Chondrocyte (in vitro differentiated cells): ENCODE measurements at places on chromosomes 7 and 10. TPM values are rescaled to one million over a fixed set of nuclear protein-coding genes. Genes with fewer than 3 reads are reported as not detected.

- no peaks in the 10 kb centered on the region for H3K36me3 ChIP-seq
- H3K4me1 ChIP-seq, result peaks cover 8% of the 10 kb centered on the region
- H3K27ac ChIP-seq, result no peak overlapping the region
- DNase-seq, result no peak
- H3K4me3 ChIP-seq, result peak overlapping the region; percentile 27
Observed at GRCh38 chr7:15015545-15016314, 113.2 kb upstream of the DGKB start.

- H3K4me1 ChIP-seq, result peaks cover 49% of the 10 kb centered on the region
- no peak overlapping the region for H3K4me3 ChIP-seq
- H3K27me3 ChIP-seq, result no peaks in the 10 kb centered on the region
Observed at GRCh38 chr7:41576166-41576565, 126.7 kb downstream of the INHBA start.

GRCh38 chr10:87887146-87887545 is 23.7 kb downstream of the PTEN start:
- H3K36me3 ChIP-seq, result peaks cover 8% of the 10 kb centered on the region
- peaks cover 25% of the 10 kb centered on the region for H3K4me1 ChIP-seq
- H3K27me3 ChIP-seq, result no peaks in the 10 kb centered on the region
- no peak overlapping the region for H3K4me3 ChIP-seq
- no peak for DNase-seq

DNA sequence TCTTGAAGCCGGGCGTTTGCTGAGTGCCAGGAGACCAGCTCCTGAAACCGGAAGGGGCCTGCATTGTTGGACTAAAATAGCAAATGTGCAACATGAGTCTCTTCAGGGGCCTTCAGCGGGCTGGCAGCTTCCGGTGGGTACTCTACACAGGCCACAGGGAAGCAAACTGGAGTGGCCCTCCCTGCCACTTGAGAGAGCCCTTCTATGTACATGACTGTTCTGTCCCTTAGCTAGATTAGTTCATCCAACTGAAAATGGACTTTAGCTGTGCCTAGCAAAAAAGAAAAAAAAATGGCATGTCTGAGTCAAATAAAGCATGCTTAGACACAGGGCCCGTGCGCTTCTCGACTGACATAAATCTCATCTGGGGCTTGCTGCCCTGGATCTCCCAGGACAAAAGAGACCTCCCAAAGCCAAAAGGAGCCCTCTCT is 115.3 kb upstream of the TCF7L2 start:
- no peak for DNase-seq
- H3K27ac ChIP-seq, result peak overlapping the region; percentile 64
- H3K4me3 ChIP-seq, result no peak overlapping the region
- H3K36me3 ChIP-seq, result peaks cover 2% of the 10 kb centered on the region
- H3K4me1 ChIP-seq, result peaks cover 16% of the 10 kb centered on the region

GRCh38 chr7:138948403-138948802 is 32.8 kb downstream of the KIAA1549 start:
- H3K4me3 ChIP-seq, result no peak overlapping the region
- no peak overlapping the region for H3K27ac ChIP-seq
- no peaks in the 10 kb centered on the region for H3K27me3 ChIP-seq
- H3K36me3 ChIP-seq, result no peaks in the 10 kb centered on the region

- H3K27ac ChIP-seq, result peak overlapping the region; percentile 60
- no peaks in the 10 kb centered on the region for H3K36me3 ChIP-seq
- DNase-seq, result no peak
- peaks cover 64% of the 10 kb centered on the region for H3K4me1 ChIP-seq
- H3K4me3 ChIP-seq, result no peak overlapping the region
- no peaks in the 10 kb centered on the region for H3K27me3 ChIP-seq
Observed at GRCh38 chr10:99996671-99997648, 12.8 kb downstream of the DNMBP start.

DNA sequence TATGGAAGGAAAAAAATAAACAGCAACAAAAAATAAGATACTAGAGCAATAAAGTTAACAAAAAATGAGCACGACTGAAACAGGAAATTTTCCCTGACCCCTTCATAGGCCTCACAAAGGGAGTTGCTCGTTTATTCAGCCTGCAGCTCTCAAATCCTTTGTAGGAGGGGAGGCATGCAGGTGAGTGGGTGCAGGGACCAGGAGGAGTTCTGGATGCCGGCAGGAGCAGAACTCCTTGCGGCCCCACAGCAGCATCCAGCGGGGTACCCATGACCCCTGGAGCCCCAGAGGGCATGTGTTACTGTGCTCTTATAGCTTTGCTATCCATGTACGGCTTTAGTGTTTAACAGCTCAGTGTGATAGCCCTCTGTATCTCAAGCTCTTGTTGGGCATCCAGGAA is 5.8 kb downstream of the TAS2R39 start:
- H3K27ac ChIP-seq, result no peak overlapping the region
- no peaks in the 10 kb centered on the region for H3K36me3 ChIP-seq
- no peak for DNase-seq
- H3K4me1 ChIP-seq, result no peaks in the 10 kb centered on the region
- peaks cover 18% of the 10 kb centered on the region for H3K27me3 ChIP-seq
- H3K4me3 ChIP-seq, result no peak overlapping the region

GRCh38 chr10:122363722-122364463 is 10.6 kb upstream of the PLEKHA1 start:
- H3K36me3 ChIP-seq, result peaks cover 6% of the 10 kb centered on the region
- DNase-seq, result no peak
- H3K4me3 ChIP-seq, result no peak overlapping the region
- H3K4me1 ChIP-seq, result peaks cover 20% of the 10 kb centered on the region
- no peak overlapping the region for H3K27ac ChIP-seq

GRCh38 chr10:5603848-5604170 is 62.6 kb downstream of the ASB13 start:
- peak; percentile 75 for DNase-seq
- no peak overlapping the region for H3K27ac ChIP-seq
- no peaks in the 10 kb centered on the region for H3K36me3 ChIP-seq
- no peak overlapping the region for H3K4me3 ChIP-seq
- no peaks in the 10 kb centered on the region for H3K27me3 ChIP-seq

- peaks cover 10% of the 10 kb centered on the region for H3K4me1 ChIP-seq
- DNase-seq, result no peak
- H3K27ac ChIP-seq, result no peak overlapping the region
Observed at GRCh38 chr7:44331682-44332081, 6.3 kb upstream of the CAMK2B start.

- no peak for DNase-seq
- H3K4me3 ChIP-seq, result no peak overlapping the region
- H3K27ac ChIP-seq, result no peak overlapping the region
- H3K4me1 ChIP-seq, result peaks cover 13% of the 10 kb centered on the region
Observed at GRCh38 chr7:142581341-142581740, 167.9 kb upstream of the PRSS1 start.

GRCh38 chr7:147540743-147541142 is 1049.8 kb upstream of the C7orf33 start:
- H3K4me3 ChIP-seq, result no peak overlapping the region
- peaks cover 17% of the 10 kb centered on the region for H3K4me1 ChIP-seq
- H3K27ac ChIP-seq, result no peak overlapping the region
- DNase-seq, result no peak
- H3K27me3 ChIP-seq, result no peaks in the 10 kb centered on the region
- H3K36me3 ChIP-seq, result peaks cover 3% of the 10 kb centered on the region

DNA sequence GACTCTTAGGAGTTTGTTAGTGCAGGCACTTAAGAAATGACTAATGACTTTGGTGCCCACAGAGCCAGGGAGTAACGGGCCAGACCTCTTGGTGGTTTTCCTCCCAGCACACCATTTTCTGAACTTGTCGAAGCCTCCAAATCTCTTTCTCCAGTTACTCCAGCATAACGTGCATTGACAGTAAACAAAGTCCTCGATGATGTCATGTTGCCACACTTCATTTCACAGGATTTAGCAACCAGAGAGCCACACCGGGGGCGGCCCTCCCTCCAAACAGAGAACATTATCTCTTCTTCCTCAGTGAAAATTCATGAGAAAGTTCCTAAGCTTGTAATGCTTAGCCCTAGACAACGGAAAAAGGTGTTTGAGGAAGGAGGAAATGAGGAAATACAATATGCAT is 4.0 kb upstream of the SVOPL start:
- no peaks in the 10 kb centered on the region for H3K4me1 ChIP-seq
- no peaks in the 10 kb centered on the region for H3K27me3 ChIP-seq

DNA sequence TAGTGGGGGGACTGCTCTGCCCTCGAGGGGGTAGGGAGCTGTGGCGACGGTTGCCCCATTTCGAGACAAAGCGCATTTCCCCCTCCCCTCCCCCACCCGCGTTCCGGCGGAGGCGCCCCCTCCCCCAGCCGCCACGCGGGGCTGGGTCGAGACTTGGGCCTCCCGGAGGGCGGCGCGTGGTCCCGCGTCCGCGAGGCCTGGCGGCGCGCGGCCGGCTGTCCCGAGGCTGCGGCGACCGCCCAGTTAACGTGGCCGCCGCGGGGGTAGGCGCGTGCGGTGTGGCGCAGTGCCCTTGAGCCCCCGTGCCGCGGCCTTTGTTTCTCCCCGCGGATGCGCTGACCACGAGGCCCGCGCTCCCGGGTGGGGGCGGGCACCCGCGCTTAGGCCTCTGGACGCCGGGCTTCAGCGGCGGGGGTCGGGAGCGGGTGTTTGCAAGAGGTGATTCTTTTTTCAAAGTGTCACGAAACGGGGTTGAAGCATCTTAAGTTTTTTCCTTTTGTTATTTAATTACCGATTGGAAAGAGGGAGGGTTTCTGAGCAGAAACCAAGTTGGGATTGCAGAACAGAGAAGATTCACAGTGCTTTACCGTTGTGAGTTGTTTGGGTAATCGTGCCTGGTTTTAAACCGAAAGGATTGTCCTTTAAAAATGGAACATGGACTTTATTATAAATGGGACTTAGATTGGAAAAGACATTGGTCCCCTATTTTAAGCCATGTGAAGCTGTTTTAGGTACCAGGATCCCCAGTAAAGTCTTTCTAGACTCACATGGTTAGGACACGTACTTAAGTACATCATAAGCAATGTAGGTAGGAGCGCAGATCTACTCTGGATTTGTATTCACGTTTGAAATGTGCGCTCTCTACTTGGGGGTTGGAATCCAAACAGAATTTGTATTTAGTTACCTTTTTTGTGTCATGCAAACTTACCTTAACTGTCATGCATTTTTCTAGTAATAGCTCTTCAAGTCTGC is 760 bp downstream of the CBX3 start:
- no peak for DNase-seq
- H3K4me3 ChIP-seq, result peak overlapping the region; percentile 83
- H3K4me1 ChIP-seq, result peaks cover 42% of the 10 kb centered on the region
- peaks cover 31% of the 10 kb centered on the region for H3K36me3 ChIP-seq
- H3K27me3 ChIP-seq, result no peaks in the 10 kb centered on the region
- peak overlapping the region; percentile 70 for H3K27ac ChIP-seq

- DNase-seq, result peak; percentile 81
- H3K4me3 ChIP-seq, result no peak overlapping the region
- H3K36me3 ChIP-seq, result no peaks in the 10 kb centered on the region
Observed at GRCh38 chr7:155885167-155886155, 73.2 kb upstream of the SHH start.

- H3K27me3 ChIP-seq, result no peaks in the 10 kb centered on the region
- no peak overlapping the region for H3K27ac ChIP-seq
- peaks cover 13% of the 10 kb centered on the region for H3K4me1 ChIP-seq
- H3K36me3 ChIP-seq, result no peaks in the 10 kb centered on the region
Observed at GRCh38 chr7:116407165-116407564, 92.4 kb upstream of the CAV2 start.

- H3K27ac ChIP-seq, result no peak overlapping the region
- no peak for DNase-seq
- H3K36me3 ChIP-seq, result peaks cover 14% of the 10 kb centered on the region
- no peaks in the 10 kb centered on the region for H3K4me1 ChIP-seq
- no peak overlapping the region for H3K4me3 ChIP-seq
Observed at GRCh38 chr7:4794591-4795350, 19.3 kb downstream of the AP5Z1 start.

DNA sequence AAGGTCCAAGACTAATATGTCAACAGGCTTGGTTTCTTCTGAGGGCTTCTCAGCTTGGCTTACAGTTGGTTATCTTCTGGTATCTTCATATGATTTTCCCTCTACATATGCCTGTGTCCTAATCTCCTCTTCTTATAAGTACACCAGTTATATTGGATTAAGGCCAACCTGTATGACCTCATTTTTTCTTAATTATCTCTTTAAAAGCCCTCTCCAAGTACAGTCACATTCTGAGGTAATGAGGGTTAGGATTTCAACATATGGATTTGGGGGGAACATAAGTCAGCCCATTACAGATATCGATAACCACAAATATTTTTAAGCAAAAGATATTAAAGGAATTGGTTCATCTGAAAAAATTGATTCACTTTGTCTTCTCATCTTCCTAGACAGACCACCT is 49.2 kb downstream of the IQUB start:
- no peaks in the 10 kb centered on the region for H3K4me1 ChIP-seq
- peaks cover 2% of the 10 kb centered on the region for H3K36me3 ChIP-seq
- H3K4me3 ChIP-seq, result no peak overlapping the region
- DNase-seq, result no peak
- H3K27me3 ChIP-seq, result peaks cover 8% of the 10 kb centered on the region

DNA sequence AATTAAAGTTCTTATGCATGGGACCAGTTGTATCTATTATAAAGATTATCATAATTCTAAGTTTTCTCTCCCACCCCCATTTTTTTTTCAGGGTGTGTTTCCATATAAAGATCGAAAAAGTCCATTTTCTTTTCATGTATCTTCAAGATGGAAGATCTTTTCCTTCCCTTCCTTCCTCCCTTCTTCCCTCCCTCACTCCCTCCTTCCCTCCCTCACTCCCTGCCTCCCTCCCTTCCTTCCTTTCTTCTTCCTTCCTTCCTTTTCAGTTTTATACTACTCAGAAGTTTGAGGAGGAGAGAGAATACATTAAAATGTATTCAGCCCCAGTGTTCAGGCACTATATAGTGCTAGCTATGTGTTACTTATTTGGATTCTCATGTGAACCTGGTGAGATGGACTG is 98.0 kb downstream of the POLL start:
- peaks cover 8% of the 10 kb centered on the region for H3K4me1 ChIP-seq
- H3K27ac ChIP-seq, result no peak overlapping the region
- H3K4me3 ChIP-seq, result no peak overlapping the region
- H3K27me3 ChIP-seq, result no peaks in the 10 kb centered on the region
- DNase-seq, result no peak

GRCh38 chr10:114412907-114413797 is 8.8 kb upstream of the AFAP1L2 start:
- no peaks in the 10 kb centered on the region for H3K27me3 ChIP-seq
- DNase-seq, result no peak
- H3K4me3 ChIP-seq, result no peak overlapping the region
- H3K36me3 ChIP-seq, result no peaks in the 10 kb centered on the region
- H3K27ac ChIP-seq, result peak overlapping the region; percentile 52

DNA sequence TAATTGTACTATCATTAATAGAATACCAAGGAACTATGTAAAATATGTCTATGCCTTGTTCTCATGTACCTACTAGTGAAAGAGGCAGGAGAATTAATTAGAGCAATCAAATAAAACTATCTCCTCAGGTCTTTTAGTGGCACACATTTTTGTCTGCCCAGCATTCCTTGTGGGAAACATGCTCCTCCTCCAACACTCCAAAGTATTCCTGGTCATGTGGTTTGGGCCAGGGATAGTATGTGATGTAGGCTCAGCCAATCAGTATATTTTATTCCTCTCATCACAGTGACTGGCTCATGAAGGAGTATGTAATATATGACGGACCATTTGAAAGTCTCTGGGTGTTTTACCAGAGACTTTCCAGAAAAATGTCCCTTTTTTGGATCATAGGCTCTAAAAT is 16.7 kb upstream of the SYPL1 start:
- H3K27me3 ChIP-seq, result peaks cover 7% of the 10 kb centered on the region
- DNase-seq, result no peak
- no peak overlapping the region for H3K27ac ChIP-seq
- H3K36me3 ChIP-seq, result no peaks in the 10 kb centered on the region
- no peak overlapping the region for H3K4me3 ChIP-seq

DPYSL4 gene
- total RNA-seq, result 19.9 to 37.6 TPM (median 35.2 TPM) in 3 replicates

FAM149B1 gene
- 19.4 to 23.7 TPM (median 20.8 TPM) in 3 replicates for total RNA-seq

TMEM130 gene
- total RNA-seq, result 19.3 to 19.7 TPM (median 19.3 TPM) in 3 replicates

TNS3 gene
- total RNA-seq, result 320 to 433 TPM (median 426 TPM) in 3 replicates

TMEM184A gene
- 0.07 to 0.22 TPM (median 0.15 TPM) in 3 replicates for total RNA-seq

SLC4A2 gene
- 340 to 379 TPM (median 371 TPM) in 3 replicates for total RNA-seq

CLDN4 gene
- total RNA-seq, result 0.35 to 0.80 TPM (median 0.51 TPM) in 3 replicates

PNPLA8 gene
- 25.2 to 26.8 TPM (median 26.2 TPM) in 3 replicates for total RNA-seq

ACHE gene
- 1.4 to 2.9 TPM (median 2.6 TPM) in 3 replicates for total RNA-seq
